ENCODE measurements at places on chromosomes 2 and 18.
A peak's percentile ranks its signal among the peaks of the same experiment; 100 is the strongest.

GRCh38 chr2:183991968-183992367 lies 606.4 kb upstream of the ZNF804A start:
- DNase-seq = no peak

DNA sequence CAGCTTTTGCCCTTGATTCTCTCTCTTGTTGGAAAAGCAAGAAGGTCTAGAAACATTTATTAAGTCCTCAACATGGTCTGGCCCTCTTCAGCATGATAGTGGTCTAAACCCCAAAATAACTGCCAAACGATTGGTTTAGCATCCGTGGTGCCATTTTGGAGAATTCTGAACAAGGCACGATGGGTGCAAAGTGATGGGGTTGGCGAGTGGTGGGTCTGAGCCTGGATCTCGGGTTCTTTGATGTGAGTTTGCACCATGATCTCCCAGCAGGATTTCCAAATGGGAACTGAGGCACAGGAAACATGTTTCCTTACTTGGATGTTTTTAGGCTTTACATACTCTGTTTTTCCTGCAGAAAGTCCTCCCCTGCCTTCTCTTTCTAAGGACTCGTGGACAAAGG lies 240.3 kb downstream of the MYCN start:
- DNase-seq = no peak

- DNase-seq = no peak
Measured at GRCh38 chr18:73923866-73924265, 223.8 kb downstream of the FBXO15 start.

DNA sequence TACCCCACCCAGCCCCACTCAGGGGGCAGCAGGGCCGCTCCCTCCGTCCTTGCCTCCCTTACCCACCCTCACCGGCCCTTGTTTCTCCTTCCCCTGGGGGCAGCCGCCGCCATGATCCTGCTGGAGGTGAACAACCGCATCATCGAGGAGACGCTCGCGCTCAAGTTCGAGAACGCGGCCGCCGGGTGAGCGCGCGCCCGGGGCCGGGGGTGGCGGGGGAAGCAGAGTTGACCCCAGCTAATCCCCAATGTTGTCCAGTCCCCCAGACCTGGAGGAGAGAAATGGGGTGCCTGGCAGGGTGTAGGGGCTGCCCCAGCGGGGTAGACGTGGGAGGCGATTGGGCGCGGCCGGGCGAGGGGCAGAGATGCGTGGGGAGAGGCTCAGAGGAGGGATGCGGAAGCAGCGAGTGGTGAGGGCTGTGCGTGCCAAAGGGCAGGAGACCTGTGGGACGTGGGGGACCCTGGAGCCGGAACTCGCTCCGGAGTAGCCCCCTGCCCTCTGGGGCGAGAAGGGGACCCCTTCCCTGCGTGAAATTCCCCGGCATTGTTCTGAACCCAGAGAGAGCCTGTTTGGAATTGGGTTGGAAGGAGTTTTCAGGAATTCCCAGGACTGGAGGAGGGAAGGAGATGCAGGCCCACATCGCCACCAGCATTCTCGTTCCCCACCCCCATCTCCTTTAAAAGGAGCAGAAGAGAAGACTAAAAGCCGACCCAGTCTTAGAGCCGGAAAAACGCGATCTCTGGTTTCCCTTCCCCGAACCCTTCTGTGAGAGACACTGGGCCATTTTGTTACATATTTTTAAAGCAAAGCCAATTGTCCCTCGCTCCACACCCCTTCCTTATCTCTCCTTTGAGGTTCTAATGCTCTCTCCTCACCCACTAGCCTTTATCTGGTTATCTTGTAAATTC lies 625 bp downstream of the ARPC2 start:
- DNase-seq = peak; percentile 48

GRCh38 chr2:128155970-128156369 lies 65.0 kb downstream of the UGGT1 start:
- no peak for DNase-seq

DNA sequence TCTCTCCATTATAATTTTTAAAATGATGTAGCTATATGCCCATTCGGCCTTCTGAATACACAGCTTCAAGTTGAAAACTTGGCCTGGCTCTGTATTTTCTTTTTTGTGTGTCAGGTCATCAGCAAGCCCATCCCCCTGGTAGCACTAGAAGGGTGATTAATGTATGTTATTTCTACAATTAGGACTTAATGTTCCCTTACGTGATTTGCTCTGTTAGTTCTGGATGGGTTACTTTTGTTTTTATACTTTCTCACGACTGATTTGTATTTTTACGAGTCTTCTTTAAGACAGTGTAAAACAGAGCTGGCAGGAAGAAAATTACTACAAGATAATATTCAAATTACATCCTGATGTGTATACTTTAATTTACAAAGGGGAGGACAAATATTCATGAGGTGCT lies 88.4 kb upstream of the RGPD4 start:
- DNase-seq = no peak

- DNase-seq = no peak
Measured at GRCh38 chr2:148932536-148932935, 57.5 kb downstream of the KIF5C start.

DNA sequence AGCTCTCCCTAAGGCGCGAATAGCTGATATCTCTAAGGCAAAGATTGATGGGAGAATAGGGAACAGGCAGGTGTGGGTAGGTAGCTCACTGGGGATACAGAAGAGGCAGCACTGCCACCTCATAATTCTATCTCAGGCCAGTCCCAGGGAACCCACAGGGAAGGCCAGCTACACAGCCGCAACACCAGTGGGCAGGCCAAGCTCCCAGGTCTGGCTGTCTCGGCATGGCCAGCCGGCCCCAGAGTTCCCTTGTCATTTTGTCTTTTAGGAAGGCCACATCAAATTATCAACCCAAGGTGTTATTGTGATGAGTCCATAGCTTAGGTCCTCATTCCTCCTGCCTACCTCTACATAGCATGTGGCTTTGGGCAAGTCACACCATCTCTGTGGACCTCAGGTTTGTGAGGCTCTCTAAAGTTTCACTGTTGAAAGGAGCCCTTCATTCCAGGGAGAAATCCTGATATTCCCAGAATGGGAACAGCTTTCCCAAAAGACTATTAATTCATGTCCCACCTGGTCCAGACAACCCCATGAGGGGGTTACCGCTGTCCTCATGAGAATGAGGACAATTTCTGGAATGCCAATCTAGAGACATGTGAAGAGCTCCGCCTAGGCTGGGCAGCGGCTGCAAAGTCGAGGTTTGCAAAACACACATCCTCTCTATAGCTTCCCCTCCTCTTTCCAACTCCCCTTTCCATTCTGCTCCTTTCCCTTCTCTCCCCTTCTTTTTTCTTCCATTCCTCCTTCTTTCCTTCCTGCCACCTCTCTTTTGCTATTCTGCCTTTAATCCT lies 287.1 kb upstream of the ID2 start:
- no peak for DNase-seq

DNA sequence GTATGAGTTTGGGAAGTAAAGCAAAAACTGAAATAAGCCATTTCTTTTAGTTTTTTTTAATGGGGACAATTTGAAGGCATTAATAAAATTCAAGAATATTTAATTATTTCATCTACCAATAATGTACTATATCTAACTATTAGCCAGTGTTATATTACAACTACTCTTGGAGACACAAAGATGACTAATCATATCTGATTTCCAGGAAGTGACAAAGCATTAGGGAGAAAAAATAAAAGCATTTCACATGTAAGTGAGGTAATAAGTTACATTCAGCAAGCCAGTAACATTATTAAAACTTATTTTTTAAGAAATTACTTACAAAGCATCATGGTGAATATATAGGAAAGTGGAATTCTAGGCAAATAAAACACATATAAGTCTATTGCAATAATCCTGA lies 781.3 kb upstream of the NRXN1 start:
- DNase-seq = no peak

DNA sequence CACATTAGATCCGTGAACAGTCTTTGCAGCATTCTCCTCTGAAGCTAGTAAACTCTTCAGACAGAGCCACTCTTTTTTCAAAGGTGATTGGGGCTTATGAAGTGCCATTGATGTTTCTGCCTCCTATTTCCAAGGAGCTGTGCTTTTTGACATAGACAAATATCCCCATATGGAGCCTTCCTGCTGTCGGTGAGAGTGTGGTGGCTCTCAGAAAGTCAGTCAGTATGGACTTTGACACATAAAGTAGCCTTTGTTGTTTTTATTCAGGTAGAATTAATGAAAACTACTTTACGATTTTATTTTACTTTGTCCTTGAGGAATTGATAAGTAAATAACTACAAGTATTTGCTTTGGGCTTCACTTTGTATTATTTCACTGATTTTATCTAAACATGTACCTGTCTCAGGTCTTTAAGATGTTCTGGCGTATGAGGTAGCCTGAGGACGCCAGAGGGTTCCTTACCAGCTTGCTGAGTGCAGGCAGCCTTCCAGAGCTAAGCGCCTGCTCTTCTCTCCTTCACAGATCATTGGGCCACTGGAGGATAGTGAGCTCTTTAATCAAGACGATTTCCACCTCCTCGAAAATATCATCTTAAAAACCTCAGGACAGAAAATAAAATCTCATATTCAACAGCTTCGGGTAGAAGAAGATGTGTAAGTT lies 69.7 kb downstream of the UGGT1 start:
- no peak for DNase-seq

GRCh38 chr2:55550368-55551102 lies 31.0 kb downstream of the CFAP36 start:
- no peak for DNase-seq

DNA sequence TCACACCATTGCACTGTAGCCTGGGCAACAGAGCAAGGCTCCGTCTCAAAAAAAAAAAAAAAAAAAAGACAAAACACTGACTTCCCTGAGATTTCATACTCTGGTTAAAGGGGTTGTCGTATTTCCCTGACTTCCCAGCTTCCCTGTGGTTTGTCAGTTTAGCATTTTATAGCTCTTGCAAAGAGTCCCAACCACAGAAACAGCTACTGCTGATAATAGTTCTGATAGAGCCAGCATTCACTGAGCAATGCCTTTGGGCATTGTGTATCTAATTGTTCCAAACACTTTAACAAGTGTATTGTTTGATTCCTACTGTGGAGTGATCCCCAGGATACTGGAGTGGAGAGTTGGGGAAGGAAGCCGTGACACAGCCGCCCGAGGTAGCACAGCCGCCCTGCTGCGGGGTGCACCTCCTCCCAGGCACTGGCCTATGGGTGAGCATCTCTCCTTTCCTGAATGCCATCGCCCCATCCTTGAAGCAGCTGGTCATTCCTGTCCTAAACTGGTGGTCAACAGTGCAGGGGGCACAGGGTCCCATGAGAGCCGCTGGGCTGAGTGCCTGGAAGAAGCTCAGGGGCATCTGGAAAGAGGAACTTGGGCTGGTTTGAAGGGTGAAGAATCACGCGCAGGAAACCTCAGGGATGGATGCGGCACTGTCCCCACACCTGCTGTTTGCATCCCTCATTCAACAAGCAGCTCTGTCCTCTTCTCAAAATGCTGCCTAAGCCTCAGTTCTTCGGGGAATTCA lies 81.0 kb upstream of the TMEM18 start:
- no peak for DNase-seq

- no peak for DNase-seq
Measured at GRCh38 chr2:65101071-65101470, 28.8 kb downstream of the RAB1A start.

DNA sequence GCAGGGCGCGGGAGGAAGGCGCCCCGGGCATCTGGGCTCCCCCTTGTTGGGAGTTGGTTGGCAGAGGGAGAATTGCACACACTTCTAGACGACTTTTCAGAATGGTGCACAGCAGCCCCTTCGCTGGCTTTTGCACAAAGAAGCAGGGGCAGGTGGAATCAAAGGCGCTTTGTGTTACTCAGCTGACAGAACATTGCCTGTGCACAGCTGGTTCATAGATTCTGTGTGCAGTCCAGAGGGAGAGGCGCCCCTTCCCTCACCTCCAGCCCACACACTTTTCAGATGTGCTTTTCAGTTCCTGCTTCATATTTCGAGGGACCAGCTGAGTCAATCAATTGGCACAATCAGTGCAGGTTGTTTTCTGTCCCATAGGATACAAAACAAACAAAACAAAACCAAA lies 348.4 kb upstream of the RAB12 start:
- DNase-seq = no peak

DNA sequence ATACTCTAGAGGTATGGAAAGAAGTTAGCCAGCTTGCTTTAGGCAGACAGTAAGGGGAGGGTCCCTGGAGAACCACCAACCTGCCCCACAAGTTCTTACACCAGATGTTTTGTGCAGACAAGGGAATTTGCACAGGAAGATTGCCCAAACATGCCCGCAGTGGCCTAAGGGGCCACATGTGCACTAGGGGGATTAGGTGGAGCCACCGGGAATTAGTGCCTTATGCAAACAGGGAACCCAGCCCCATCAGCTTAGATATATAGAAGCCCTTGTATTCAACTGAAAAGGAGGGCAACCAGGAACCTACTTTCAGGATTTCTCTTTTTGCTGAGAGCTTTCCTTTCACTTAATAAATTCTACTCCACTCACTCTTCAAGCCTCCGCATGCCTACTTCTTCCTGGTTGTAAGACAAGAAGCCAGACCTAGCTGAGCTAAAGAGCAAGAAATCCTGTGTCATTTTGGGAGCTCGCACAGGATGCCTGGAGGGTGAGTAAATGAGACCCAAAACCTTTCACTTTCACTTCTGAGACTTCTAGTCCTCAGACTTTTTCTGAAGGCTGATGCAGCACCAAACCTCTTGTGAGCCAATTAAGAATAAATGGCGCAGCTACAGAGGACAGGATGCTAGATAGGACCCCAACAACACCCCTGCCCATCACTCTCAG lies 146.3 kb downstream of the GCA start:
- DNase-seq = no peak

DNA sequence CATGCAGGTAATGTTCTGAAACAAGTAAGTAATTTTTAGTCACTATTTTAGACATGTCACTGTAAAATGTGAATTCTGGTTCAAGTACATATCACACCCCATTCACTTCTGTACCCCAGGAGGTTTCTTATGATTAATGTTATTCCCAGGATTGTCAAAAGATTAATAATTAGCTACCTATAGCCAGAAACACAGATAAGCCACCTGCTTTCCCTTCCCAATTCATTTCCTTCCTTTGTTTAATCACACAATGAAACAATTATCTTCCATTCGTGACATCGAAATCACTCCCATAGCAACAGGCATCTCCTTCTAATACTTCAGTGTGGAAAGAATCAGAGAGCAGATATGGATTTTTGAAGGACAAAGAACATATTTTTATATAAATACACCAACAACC lies 1650.3 kb upstream of the CELF4 start:
- DNase-seq = no peak

GRCh38 chr2:71886241-71886640 lies 261.4 kb downstream of the CYP26B1 start:
- DNase-seq = no peak

DNA sequence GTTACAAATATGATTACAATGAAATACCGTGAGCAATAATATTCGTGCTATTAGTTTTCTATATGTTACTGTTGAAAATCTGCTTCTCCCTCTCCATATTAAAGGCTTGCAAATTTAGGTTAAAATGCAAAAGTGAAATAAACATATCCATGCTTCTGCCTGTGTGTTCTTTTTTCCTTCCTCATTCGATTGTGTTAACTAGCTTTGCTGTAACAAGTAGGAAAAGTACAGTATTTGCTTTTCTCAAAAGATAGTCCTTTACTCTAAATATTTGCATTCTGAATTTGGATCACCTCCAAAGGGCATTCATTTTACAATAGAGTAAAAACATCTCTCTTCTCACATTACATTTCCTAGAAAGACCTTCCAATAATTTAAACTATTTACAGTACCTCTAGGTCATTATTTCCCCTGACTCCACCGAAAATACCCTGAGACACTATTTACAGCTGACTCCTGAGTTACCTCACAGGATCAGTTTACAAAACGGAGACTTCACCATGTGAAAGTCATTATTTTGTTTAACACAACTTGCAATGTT lies 835.0 kb upstream of the FANCL start:
- DNase-seq = no peak

GRCh38 chr2:177391822-177392372 lies 676 bp upstream of the AGPS start:
- DNase-seq = no peak

- no peak for DNase-seq
Measured at GRCh38 chr18:53797998-53798495, 426.4 kb downstream of the MBD2 start.

Data from T follicular helper cell (primary cell).